H1 (cell line): ENCODE measurements at places on chromosomes 2 and 18.

DNA sequence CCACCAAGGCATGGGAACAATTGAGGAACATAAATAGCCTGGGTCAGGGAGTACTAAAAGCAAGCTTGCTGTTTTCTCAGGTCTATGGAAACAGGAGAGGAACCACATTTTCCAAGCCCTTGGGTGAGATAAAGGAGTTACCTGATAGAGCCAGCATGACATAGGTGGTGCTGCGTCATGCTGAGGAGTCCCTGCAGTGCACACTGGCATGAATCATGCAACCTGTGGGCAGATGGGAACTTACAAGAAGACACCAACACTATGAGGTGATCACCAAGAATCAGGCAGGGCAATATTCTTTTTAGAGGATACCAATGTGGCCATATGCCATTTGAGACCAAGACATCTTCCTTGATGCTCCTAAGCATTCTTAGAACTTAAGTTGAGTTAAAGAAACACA is 531.8 kb downstream of the ZEB2 start:
- no peak for DNase-seq

- peak; percentile 86 for DNase-seq
Observed at GRCh38 chr2:148201075-148202004, 180.4 kb downstream of the MBD5 start.

GRCh38 chr2:158255257-158255656 is 153.6 kb downstream of the UPP2 start:
- no peak for DNase-seq

DNA sequence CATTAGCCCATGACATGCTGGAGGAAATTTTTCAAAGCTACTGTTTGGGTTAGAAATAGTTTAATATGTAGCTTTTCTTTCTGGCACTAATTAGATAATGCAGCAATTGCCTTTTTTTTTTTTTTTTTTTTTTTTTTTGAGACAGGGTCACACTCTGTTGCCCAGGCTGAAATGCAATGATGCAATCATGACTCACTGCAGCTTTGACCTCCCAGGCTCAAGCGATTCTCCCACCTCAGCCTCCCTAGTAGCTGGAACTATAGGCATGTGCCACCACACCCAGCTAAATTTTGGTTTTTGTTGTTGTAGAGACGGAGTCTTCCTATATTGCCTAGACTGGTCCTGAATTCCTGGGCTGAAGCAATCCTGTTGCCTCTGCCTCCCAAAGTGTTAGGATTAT is 136.2 kb downstream of the SP100 start:
- no peak for DNase-seq

- no peak for DNase-seq
Observed at GRCh38 chr18:26551695-26552081, 3.3 kb upstream of the KCTD1 start.
